ENCODE measurements at places on chromosomes 6 and 20. TPM values are rescaled to one million over a fixed set of nuclear protein-coding genes. Genes with fewer than 3 reads are reported as not detected.

DNA sequence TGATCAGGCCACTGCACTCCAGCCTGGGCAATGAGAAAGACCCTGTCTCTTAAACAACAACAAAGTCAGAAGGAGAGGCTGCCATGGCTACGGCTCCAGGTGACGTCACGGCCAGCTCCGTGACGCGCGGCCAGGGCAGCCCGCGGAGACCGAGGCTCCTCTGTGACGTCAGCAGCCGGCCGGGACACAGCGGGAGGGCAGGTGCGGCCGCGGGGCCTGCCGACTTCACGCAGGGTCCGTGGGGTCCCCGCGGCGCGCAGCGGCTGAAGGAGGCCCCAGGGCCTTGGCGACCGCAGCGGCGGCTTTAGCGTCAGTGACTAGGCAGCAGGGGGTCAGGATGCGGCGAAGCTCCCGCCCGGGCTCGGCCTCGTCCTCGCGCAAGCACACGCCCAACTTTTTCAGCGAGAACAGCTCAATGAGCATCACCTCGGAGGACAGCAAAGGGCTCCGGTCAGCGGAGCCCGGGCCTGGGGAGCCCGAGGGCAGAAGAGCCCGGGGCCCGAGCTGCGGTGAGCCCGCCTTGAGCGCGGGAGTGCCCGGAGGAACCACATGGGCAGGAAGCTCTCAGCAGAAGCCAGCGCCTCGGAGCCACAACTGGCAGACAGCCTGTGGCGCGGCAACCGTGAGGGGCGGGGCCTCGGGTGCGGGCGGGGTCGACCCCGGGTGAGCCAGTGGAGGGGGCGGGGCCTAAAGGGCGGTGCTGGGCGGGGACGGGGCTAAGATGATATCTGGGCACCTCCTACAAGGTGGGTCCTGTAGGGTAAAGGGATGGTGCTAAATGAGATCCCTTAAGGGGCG is at the start of gene SPAG4:
SPAG4 (plus strand) TSS at position 163 of the 798 bp plus-strand sequence; CDS start at position 338, 175 bp downstream.
- peak; percentile 100 for DNase-seq

GRCh38 chr6:147071776-147072175 is 132.4 kb upstream of the STXBP5 start:
- no peak for DNase-seq

DNA sequence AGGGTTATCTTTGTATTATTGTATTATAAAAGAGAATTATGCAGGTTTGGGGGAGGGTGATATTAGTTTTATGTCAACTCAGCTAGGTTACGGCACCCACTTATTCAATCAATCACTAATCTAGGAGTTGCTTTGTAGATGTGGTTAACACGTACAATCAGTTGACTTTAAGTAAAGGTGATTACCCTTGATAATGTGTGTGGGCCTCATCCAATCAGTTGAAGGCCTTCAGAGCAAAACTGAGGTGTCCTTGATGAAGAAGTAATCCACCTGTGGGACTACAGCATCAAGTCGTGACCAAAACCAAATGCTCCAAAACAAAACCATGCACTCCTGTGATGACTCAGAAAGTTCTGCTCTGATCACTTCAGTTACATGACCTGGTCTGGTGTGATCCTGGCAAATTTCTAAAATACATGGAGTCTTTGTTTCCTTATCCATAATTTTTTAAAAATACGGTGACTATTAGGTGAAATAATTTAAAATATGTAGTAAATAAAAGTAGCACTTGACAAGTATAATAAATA is 114.1 kb downstream of the IYD start:
- DNase-seq, result no peak

ESF1 gene
- 21.3 TPM for total RNA-seq

TMEM151B gene
- not detected for total RNA-seq

Data from Caco-2 (cell line).